CD4-positive, alpha-beta T cell treated with Interleukin-12 subunit alpha and Interleukin-12 subunit beta, for 1 hour (primary cell): ENCODE measurements at places on chromosomes 5 and 9.

GRCh38 chr9:133348718-133349573 lies 928 bp downstream of the RPL7A start:
- DNase-seq = no peak

DNA sequence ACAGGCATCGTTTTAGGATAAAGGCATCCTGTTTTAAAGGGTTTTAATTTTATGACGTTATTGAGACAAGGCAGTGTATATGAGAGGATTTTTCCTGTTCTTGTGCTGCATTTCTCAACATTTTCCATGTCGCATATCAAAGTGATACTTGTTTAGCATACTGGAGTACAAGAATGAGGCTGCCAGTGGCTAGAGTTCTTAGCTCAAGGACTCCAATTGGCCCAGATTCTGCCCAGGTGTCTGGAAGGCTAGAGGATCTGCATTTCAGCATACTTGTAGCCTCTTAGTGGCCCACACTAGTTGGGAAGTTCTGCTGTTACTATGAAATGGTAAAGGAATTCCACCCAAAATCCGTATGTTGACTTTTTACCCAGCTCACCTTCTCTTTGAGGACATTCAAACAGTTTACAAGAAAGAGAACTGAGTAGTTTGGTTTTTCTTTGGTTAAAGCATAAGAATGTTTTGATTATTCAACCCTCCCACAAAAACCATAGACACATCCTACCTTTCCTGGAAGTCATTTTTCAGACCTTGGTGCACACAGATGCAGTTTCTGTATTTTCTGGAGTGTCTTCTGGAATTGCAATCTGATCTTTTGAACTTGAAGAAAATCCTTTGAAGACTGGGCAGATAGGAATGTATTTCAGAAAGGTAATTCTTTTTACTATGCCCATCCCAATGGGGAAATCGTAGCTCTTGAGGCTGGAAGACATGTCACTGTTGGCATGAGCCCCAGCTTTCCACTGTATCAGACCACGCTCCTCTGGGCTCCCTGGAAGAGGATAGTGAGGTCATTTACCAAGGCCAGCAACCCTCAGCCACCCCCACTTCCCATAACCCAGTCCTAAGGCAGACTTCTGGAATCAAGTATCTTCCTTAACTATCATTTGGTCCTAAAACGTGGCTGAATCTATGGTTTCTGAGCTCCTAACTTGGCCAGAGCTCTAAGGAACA lies 11.3 kb downstream of the SLC23A1 start:
- no peak for DNase-seq

DNA sequence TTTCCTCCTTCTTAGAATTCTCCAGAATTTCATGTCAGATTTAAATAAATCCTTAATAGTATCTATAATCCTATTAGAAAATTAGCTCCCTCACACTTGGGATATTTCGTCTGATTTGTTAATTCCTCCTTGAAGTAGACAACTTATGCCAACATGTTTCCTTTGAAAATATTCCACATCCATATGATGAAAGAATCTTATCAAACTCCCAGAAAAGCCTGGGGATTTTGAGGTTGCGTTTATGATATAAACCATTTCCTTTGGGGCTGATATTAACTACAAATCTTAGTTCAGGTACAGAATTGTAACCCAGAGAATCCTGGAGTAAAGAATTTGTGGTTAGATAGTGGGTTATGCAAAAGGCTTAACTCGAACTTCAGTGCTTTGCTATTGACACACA lies 2373.8 kb upstream of the ACO1 start:
- DNase-seq = no peak

GRCh38 chr5:88979244-88979643 lies 96.3 kb upstream of the MEF2C start:
- no peak for DNase-seq

DNA sequence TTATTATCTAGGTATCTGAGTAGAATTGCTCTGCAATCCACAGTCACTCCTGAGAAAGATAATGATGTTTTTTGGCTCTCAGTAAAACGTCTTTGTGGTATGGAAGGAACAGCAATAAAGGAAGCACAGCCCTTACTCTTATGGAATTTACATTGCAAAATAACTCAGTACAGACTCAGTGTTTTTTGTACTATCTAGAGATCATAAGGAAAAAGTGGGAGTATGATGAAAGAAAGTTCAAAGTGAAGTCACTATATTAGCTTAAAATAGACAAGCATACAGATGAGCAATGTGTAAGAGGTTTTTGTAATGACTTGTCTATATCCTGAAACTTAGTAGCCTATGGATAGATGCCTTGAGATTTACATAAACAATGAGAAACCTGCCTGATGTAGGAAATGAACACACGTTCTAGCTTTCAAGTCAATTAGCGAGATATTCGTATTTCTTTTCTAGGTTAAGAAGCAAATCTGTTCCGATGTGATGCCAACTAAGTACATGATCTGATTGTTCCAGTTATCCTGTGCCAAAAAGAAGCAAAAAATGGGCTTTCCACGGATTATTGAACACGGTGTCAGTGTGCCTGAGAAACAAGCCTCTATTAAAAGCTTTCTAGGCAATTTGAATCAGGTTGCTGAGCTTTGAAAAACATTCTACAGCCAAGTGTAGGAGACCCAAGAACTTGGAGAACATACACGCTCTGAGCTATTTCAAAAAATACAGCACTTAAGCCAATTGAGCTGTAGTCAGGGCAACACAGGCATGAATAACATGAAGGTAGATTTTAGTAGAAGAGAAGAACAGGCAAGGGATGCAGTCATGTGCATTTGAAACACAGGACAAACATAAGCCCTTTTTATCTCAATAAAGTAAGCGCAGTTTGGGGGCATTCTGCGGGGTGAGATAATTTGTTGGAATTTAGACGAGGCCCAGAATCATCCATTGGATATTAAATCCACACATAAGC lies 86.3 kb upstream of the TAF11L2 start:
- no peak for DNase-seq

DNA sequence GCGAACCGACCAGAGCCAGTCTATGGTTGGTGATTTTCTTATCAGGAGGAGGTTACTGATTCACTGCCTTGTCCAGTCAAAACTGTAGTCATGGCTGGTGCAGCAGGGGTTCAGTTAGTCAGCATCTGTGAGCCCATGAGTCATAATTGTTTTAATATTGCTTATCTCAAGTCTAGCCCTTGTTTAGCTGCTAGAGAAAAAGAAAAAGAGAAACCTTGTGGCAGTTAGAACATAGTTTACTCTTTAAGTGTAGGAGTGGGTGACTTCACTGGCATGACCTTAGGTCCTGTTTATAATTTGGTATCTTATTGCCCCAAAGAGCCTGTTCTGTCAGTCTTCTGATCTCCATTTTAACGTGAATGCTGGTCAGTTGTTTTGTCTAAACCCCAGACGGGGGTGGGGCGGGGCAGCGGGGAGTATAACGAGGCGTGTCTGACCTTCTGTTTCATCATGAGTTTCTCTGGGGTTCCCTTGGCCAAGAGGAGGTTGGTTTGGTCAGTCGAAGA lies 76.9 kb upstream of the NFIL3 start:
- no peak for DNase-seq

GRCh38 chr5:153565822-153566221 lies 75.4 kb downstream of the GRIA1 start:
- DNase-seq = no peak

- no peak for DNase-seq
Observed at GRCh38 chr5:110872200-110872599, 133.4 kb downstream of the SLC25A46 start.

DNA sequence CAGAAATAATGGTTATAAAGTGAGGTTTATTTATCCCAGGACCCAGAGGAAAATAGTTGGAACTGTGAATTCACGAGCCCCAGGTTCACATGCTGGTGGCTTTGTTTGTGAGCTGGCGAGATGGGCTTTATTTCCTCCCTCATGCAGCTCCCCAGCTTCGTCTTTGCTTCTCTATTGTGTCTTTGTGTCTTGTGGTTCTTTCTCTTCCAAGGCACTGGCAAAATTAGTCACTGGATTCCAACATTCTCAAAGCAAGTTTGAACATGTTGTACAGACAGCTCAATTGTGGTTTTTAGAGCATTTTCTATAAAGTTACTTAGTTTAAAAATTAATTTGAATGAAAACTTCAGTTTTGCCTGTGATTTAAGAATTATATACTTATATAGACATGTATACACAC lies 7.2 kb downstream of the NDUFS6 start:
- no peak for DNase-seq

- DNase-seq = no peak
Observed at GRCh38 chr5:173806270-173807035, 81.7 kb upstream of the CPEB4 start.

DNA sequence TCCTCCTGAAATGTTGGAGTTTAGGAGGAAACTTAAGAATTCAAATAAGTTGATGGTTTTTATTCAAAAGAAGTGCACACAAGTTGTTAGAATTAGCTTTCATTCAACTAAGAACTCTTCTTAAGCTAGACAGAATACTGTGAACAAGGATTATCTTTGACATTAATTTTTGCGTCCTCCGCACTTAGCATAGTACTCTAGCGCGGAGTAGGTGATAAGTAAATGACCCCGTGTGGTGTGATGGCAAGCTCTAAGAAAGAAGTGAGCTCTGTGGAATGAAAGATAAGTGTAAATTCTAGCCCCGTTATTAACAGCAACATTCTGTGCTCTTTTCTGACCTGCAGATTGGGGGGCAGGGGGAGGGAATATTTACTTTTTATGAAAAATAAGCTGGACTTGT lies 1.0 kb downstream of the BRIX1 start:
- DNase-seq = no peak

- DNase-seq = no peak
Observed at GRCh38 chr9:36134761-36135505, 1.6 kb upstream of the GLIPR2 start.

DNA sequence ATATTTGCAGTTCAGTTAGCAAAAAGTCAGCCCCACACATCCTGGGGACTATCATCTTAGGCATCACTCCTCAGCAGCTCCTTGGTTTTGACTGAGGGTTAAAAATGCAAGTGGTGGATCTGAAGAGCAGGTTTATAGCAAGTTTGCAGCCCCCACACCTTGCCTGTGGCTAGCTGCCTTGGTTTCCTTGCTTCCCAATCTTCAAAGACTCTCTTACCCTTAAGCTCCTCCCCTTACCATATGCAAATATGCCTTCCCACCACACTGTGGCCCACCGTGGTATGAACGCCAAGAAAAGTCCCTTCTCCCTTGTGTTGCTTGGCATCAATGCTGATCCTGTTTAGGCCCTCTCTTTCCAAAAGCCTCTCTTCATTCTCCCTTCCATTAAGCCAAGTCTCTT lies 45.0 kb upstream of the AGXT2 start:
- DNase-seq = no peak

DNA sequence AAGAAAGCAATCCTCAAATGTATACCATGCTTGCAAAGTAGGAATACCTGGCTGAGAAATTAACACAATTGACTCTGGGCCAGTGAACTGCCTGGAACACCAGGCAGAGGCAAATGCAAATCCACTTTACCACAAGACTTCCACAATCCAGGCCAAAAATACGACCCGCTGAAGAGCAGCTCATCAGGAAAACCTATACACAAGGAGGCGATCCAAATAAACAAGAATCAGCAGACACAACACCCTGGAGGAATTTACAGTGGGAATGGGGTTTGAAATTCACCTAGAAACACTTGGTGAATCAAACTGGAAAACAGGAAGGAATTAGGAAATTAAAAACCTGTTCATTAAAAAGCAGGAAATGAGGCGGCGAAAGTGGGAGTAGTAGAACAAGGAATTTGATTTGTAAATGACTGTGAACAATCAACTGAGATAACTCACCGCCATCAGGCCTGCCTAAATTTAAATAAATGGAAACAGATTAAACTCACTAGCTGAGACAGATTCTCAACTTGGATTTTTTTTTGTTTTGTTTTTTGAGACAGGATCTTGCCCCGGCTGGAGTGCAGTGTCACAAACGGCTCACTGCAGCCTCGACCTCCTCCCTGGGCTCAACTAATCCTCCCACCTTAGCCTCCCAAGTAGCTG lies 15.9 kb downstream of the CMBL start:
- DNase-seq = no peak

- no peak for DNase-seq
Observed at GRCh38 chr5:119752921-119753886, 123.8 kb downstream of the FAM170A start.

GRCh38 chr5:111583758-111584203 lies 71.4 kb upstream of the STARD4 start:
- DNase-seq = no peak

GRCh38 chr5:134906811-134907210 lies 1.9 kb downstream of the PCBD2 start:
- DNase-seq = no peak

DNA sequence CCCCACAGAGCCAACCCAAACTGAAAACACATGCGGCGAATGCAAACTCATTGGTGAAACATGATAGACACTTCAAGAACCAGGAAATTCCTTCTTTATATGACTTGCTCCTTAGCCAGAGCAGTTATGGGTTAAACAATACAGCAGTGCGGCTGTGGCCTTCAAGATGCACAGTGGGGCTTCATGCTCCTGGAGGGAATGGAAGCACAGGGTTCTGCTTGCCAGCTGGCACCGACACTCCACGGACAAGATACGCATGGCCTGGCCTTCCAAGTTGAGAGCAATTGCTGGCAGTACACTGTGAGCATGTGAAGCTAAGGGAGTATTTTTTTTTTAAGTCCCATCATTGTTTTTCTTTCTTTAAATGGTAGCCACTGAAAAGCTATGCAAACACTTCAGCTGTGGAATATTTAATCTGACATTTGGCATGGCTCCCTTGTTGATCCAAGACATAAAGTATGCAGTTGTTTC lies 451.6 kb upstream of the CD180 start:
- DNase-seq = no peak

GRCh38 chr9:138020120-138020794 lies 142.7 kb downstream of the CACNA1B start:
- no peak for DNase-seq

DNA sequence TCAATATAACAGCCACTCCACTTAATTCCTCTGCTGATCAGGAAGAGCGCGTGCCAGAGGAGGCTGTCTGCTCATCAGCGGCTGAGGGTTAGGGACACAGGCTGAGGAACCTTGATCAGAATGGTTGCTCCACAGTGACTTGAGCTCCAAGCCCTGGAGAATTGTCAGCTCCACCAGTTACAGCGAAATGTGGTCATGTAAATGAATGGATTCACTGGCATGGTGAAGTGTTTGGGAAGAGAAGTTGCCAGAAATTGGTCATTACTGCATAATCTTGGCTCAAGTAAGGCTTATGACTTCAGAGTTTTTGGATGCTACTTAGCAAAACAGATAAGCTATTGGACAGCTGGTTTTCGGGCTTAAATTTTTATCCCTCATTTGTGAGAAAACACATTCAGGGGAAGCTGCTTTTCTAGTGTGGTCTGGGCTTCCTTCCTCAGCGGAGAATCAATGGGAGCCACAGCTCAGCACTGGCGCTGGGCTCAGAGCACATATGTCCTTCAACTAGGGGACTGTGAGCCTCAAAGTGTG lies 65.0 kb downstream of the PRRT1B start:
- no peak for DNase-seq

- no peak for DNase-seq
Observed at GRCh38 chr5:172147857-172148256, 40.2 kb downstream of the STK10 start.
